NCI-H146 (cell line): ENCODE measurements at places on chromosomes 1 and 21.

GRCh38 chr1:78047106-78047505 is 1.3 kb downstream of the GIPC2 start:
- no peak for DNase-seq

GRCh38 chr1:42319128-42319851 is 15.7 kb downstream of the FOXJ3 start:
- DNase-seq: no peak

- no peak for DNase-seq
Measured at GRCh38 chr1:200483491-200484143, 73.8 kb upstream of the ZNF281 start.

DNA sequence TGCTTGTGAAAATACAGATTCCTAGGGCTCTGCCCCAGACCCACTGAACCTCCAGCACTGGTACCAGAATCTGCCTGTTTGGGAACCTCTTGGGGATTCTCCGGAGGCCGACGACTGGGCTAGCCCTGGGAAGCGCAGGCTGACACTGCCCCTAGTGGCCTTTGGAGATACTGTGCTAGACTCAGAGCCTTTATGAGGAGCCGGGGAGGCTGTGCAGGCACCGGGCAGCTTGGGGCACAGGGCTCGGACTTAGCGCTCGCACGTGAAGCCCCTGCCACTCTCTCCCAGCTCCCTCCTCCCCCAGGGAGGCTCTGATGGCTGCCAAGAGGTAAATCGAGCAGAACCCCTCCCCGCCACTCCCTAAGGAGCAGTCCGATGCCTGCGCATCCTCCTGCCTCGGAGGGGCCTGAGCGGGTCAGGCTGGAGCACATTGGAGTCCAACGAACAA is 144.6 kb upstream of the TNR start:
- peak; percentile 59 for DNase-seq

DNA sequence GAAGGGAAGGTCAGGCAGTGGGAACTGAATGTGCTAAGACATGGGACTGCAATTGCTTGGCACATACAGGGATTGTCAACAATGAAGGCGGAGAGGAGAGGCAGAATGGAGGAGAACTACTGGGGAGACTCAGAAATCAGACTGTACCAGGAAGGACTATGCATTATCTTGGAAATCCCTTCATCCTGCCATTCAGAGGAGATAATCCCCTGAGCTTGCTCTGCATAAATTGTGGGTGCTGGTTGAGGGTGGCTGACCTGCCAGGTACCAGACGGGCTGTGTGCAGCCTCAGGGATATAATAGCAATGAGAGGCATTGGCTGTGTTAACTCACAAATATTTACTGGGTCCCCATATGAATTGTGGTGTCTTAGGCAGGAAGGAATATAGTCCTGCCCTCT is 5.0 kb upstream of the TRABD2B start:
- no peak for DNase-seq

GRCh38 chr1:42259739-42260064 is 75.3 kb downstream of the FOXJ3 start:
- no peak for DNase-seq

GRCh38 chr1:11550664-11551283 is 71.8 kb downstream of the DISP3 start:
- no peak for DNase-seq

- DNase-seq: no peak
Measured at GRCh38 chr1:55179177-55179835, 35.9 kb downstream of the USP24 start.
